Activated CD8-positive, alpha-beta T cell treated with anti-CD3 and anti-CD28 coated beads, Interleukin-2, amount 10 ng/mL, durations not matched to agents 7 days and 5 days (primary cell): ENCODE measurements at places on chromosomes 1 and 21.
A peak's percentile ranks its signal among the peaks of the same experiment; 100 is the strongest.

DNA sequence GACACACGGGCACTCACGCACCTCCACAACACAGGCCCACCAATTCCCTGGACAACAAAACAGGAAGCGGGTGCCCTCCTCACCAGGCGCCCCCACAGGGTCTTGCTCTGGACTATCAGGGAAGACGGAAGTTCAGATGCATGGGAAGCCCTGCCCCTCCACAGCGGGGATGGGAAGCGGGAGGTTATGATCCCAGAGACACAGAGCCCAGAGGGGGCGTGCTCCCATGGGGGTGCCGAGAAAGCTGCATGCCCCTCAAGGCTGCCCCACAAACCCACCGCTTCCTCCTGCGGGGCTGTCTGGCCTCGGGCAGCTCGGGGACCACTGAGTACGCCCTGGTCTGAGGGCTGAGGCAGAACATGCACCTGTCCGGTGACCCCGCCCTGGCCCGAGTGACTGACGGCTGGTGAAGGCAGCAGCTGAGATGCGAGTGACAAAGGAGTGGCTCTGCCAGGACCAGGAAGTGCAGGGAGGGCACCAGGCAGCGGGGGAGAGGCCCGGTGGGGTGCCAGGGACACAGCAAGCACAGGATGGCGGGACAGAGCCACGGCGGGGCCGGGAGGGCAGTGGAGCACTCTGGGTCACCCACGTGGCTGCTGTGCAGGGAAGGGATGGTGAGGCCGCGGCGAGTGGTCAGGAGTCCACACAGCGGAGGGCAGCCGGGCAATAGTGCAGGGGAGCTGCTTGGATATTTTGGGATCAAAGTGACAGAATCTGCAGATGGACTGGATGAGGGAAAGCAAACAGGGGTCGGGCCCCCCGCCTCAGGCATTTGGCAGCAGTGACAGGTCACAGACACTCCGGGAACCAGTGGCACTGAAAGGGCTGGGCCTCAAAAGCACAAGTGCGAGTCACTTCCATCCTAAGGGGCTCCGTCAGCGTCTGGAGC lies 18.6 kb downstream of the NADK start:
- no peak for DNase-seq

DNA sequence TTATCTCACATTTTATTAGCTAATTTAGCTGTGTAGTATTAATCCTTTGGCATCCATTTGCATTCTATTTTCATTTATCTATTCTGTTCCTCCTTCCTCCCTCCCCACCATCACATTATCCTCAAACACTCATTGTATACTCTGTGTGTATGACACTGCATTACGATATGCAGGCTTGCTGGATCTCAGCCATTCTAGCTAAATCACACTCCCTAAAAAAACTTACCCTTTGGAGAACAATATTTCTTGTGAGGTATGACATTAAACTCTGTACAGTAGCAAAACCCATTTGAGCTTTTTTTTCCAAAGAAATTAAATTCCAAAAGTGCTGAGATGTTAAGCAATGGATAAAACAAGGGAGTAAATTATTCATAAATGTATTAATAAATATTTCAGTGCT lies 11.4 kb upstream of the RAB3GAP2 start:
- no peak for DNase-seq

- DNase-seq: no peak
Observed at GRCh38 chr21:42088658-42089057, 17.5 kb downstream of the UMODL1 start.

DNA sequence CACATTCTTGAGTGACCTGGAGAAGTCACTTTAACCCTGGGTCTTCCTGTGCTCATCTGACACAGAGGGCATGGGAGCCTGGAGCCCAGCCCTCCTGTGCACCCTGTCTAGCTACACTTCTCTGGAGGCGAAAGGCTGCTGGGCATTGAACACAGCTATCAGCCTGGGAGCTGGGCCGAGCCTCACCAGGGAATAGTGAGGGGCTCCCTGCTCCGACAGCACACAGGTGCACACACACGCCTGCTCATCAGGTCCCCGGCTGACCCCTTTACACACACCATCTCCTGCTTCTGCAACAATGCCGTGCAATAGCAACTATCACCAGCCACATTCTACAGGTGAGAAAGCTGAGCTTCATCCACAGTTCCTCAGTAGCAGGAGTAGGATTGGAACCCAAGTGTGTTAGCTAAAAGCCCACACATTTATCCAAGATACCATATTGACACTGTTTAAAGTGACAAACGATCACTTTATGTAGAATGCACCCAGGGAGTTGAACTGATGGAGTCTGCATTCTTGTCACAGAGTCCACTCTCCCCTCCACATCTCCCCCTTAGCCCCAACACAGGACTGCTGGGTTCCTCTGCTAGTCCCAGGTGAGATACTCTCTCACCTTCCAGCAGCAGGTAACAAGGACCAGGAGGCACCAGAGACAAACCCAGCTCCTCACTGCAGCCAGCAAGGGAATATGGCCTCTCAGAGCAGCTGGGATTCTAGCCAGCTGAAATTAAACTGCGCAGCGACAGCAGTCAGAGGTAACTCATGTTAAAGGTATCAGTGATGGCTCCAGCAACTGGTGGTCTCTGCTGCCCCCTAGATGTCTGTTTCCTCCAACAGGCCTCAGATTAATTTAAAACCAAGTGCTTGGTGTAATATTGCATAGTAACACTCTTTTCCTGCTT lies 18.3 kb upstream of the CAPN8 start:
- peak; percentile 71 for DNase-seq

DNA sequence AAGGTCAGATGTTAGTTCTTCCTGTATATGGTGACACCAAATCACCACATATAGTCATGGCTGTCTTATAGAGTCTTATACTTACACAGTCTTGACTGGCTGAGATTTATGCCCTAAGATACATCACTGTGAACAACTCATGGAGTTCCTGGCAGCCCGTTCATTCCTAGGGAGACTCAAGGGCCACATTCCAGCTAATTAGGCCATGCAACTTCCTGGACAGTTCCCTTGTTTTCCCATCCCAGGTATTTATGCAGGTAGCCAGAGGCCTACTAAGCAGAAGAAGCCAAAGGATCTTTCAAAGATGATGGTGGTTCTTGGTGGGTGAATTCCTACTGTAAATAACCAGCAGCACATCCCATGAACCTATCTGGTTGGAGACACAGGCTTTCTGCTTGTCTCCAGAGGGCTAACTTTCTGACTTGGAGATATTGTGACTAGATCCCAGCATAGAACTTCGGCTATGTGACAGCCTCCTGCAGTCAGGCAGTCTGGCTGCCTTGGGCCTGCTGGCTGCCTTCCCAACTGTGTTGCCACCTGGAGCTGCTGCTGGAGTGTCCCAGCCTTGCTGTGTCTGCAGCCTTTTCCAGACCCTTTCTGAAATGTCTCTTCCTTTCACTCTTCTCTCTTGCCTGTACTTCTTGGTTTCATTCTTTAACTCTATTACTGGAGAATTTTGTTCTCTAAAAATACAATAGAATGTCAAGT lies 283.8 kb downstream of the CACNA1E start:
- DNase-seq: no peak

GRCh38 chr1:94727846-94728715 lies 92.1 kb upstream of the SLC44A3 start:
- DNase-seq: no peak

- DNase-seq: no peak
Observed at GRCh38 chr1:4690951-4691675, 36.7 kb downstream of the AJAP1 start.

GRCh38 chr1:7557301-7557891 lies 213.7 kb upstream of the VAMP3 start:
- no peak for DNase-seq

- DNase-seq: no peak
Observed at GRCh38 chr1:84424513-84425149, 26.3 kb downstream of the DNASE2B start.

GRCh38 chr1:55506740-55507577 lies 291.8 kb upstream of the USP24 start:
- DNase-seq: no peak

DNA sequence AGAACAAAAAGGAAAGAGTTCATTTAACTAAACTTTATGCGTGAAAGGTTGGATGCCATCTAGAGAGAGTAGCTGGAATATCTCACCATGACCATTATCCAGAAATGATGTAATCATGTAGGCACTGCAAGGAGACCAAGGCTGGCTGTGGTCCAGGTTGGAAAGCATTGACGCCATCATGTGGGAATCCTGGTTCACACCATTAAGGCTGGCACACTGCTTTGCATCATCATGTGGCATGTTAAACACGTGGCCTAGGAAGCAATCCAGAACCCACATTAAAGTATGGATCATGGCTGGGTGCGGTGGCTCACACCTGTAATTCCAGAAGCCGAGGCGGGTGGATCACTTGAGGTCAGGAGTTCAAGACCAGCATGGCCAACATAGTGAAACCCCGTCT lies 4.3 kb downstream of the ADAMTS1 start:
- DNase-seq: no peak

DNA sequence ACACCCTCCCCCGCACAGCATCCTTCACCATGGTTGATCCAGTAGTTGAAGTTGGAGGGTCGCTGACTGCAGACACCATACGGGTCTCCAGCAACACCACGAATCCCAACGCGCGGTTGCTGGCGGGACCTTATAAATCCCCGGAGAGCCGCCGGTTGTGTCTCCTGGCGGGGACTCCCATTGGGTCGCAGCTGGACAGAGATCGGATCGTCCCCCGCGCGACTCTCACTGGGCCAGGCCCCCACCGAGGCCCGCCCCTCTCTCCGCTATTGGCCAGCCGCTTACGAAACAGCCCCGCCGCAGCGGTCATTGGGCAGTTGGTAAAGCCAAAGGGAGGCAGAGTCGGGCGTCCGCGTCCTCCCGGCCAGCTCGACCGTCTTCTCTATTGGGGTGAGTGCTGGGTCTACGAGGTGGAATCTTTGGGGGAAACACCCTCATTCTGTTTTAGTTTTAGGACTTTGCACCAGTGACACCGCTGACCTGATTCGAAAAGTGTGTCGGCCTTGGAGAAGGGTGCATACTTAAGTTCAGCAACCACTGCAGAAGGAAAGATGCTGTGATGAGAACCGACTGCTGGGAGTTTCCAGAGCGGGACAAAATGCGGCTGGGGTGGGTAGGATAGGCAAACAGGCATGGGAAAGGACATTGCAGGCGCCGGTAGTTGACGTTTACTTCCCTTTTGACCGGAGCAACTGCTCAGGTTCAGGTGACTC lies 27.4 kb downstream of the RABIF start:
- DNase-seq: peak; percentile 58

DNA sequence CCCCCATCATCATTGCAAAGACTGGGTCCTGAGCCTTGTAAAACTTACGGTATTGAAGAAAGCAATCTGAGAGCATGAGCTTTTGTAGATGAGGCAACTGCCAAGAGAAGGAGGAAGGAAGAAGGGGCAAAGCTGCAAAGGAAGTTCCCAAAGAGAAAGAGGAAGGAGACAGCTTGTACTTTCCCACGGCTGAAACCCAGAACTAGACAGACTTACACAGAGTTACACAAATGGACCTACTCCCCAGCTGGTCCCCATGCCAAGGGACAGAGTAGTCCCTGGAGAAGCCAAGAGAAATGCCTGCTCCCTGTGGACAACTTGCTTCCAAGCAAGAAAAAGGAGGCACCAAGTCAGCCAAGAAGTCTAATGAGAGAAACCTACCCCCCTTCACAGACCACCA lies 22.6 kb downstream of the SLC5A9 start:
- DNase-seq: no peak

GRCh38 chr1:226692823-226693222 lies 46.3 kb downstream of the ITPKB start:
- no peak for DNase-seq

- DNase-seq: no peak
Observed at GRCh38 chr1:29519788-29520110, 283.4 kb downstream of the PTPRU start.

DNA sequence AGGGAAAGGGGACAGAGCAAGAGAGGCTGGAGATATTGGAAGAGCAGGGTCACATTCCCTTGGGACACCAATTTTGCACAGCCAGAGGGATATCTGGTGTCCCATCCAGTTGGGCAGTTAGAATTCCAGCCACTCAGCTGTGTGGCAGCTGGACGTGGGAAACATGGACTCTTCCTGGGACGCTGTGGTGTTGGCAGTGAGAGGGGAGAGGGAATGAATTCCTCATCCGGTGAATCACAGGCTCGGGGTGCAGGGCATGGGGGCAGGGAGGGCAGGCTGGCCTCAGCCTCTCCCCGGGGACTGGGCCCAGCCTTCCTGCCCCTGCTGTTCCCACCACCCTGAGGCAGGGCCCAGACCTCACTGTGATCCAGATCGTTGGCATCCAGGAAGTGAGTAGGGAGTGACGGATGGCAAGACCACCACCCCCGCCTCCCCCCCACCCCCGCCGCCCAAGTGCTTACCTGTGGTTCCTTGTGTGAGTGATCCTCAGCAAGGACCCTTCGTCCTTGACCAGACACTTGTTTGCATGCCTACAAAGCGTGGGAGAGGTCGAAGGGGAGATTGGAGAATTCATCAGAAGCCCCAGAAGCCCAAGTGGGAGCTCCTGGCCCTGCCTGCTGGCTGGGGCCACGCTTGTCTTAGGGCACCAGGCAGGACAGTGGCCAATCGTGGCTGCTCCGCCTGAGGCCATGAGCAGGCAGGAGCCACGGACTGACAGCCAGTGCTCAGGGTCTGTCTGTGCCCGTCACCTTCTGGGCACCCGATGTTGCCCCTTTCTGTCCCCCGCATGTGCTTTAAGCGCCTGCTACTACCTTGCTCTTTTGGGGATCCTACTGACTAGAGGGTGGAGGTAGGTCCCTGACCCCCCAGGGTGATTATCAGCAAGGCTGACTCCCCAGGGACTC lies 8.7 kb downstream of the WNT3A start:
- no peak for DNase-seq

DNA sequence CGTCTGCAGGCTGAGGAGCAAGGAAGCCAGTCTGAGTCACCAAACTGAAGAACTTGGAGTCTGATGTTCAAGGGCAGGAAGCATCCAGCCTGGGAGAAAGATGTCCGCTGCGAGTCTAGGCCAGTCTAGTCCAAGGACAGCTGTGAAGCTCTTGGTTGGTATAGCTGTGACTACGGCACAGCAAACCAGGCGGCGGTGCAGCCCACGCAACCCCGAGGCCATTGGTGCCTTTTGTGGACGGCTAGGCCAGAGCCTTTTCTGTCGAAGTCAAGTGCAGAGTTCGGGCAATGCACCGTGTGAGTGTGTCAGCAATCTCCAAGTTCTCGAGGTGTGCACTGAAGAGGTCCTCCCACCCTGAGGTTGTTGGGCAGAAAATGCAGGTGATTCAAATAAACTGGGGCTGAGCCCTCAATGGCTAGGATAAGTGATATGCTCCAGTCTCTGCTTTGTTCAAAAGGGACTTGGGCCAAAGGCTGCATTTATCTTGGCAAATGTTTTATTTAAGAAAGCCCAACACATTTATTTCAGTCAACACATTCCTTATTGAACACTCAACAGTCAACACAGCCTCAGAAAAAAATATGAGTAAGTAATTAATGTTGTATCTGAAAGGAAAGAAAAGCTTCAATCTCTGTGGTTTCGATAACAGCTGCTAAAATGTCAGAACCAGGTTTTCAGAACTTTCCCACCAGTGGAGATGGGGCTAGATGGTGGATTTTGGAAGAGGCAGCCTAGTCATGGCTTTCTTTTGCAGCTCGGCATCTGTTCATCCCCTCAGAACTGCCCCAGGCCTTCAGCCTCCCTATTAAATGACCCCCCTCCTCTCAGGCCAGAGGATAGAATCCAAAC lies 78.1 kb upstream of the COX20 start:
- no peak for DNase-seq
